ENCODE measurements at places on chromosomes 11 and 22. TPM values are rescaled to one million over a fixed set of nuclear protein-coding genes. Genes with fewer than 3 reads are reported as not detected.

The OOSP2 gene
- not detected for total RNA-seq

The FAM83F gene
- total RNA-seq: 0.03 TPM

The FAM227A gene
- total RNA-seq: not detected

DNA sequence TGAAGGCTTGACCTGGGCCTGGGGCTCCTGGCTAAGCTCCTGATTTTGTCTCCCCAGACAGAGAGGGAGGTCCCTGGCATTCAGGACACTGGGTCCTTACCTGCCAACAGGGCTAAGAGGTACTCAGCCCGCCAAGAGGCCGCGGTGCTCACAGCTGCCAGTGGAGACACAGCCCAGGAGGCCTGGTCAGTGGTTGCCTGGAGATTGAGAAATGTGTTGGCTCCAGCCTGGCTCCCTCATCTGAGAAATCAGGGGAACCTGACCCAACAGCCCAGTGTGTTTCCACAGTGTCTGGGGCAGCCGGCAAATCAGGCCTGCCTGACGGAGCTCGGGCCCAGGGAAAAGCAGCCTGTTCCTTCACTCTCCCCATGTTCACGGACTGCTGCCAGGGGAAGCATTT lies 79.4 kb upstream of the NAV2 start:
- no peak for DNase-seq

GRCh38 chr11:93922830-93923229 lies 72.4 kb upstream of the VSTM5 start:
- no peak for DNase-seq

DNA sequence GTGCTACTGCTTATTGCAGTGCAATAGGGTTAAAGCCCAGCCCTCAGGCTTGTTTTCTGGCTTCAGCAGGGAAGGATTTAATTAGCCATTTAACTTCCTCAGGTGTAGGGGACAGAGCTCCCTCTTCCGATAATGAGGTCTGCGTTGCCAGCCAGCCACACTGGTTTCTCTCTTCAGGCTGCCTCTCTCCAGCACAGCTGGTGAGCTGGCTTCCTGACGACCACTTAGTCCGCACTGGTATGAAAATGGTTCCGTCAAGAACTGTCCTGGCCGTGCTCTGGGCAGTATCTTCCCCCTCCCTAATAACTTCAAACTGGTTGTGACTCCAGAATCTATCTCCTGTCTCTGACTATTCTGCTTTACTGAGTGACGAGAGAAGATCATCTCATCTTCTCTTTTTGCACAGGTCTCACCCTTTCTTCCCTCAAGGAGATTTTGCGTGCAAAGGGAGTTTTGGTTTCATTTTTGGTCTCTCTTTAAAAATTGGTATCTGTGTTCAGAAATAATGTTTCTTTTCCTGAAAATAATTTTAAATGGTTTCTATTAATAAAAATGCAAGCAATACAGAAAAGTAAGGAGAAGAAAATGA lies 49.2 kb downstream of the CNTN5 start:
- DNase-seq: peak; percentile 67

DNA sequence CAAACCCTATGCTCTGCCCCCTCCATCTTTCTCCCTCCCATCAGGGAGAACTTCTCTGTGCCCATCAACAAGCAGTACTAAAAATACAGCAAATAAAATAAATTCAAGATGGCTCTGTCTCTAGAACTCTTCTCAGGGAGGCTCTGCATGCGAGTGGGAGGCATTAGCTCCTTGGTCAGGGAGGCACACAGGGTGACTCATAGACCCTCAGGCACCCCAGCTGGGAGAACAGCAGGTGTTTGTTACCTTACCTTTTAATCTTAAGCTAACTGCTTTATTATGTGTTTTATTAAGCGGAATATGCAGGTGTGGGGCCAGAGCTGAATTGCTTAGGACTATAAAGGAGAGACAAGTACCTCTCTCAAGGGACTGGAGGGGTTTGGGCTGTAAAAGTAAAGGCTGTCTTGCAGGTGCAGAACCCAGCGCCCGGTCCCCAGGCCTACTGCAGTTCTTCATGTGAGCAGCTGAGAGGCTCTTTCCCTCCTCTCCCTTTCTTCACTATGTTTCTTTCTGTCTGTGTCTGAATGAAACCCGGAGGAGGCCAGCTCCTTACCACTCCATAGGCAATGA lies 20.8 kb downstream of the CSNK2A3 start:
- DNase-seq: no peak

- no peak for DNase-seq
These were observed 1.9 kb downstream of the TIGD3 start for GRCh38 chr11:65356394-65356972.
